ENCODE measurements at places on chromosomes 6 and 20.

GRCh38 chr20:5780846-5781217 lies 30.6 kb downstream of the SHLD1 start:
- DNase-seq: no peak

DNA sequence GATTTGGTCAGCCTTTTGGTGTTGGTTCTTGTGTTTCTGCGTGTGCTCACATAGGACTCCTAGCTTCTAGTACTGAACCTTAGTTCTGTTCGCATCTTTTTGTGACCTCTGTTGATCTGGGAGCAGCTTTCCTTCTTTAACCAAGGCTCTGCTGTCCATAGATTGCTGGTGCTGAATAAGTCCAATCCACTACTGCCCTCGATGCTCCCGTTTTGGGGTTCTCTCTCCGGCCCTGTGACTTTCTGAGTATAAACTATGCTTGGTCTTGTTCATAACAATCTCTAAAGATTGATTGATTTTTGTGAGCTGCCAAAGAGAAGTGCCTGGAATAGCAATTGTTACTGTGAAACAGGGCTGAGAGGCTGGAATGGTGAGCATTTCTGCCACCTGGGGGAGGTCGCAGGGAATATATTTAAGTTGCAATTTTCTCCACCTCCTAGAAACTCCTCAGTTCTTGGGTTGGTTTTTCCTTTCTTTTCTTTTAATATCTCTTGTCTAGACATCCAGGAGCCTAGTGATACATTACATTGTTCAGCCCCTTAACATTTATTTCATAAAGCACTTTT lies 422.9 kb upstream of the CHD6 start:
- DNase-seq: no peak

GRCh38 chr6:145271577-145271976 lies 463.7 kb downstream of the EPM2A start:
- no peak for DNase-seq

- DNase-seq: no peak
Measured at GRCh38 chr6:47700053-47700452, 1.7 kb downstream of the ADGRF4 start.

- DNase-seq: peak; percentile 42
Measured at GRCh38 chr20:46253391-46253790, 54.9 kb downstream of the CDH22 start.
